ENCODE measurements at places on chromosomes 7 and 10.

- H3K4me3 ChIP-seq = no peak overlapping the region
- no peak overlapping the region for H3K27ac ChIP-seq
- peaks cover 1% of the 10 kb centered on the region for H3K4me1 ChIP-seq
- H3K27me3 ChIP-seq = peaks cover 65% of the 10 kb centered on the region
- DNase-seq = no peak
Measured at GRCh38 chr10:123912871-123913270, 21.3 kb upstream of the CPXM2 start.

DNA sequence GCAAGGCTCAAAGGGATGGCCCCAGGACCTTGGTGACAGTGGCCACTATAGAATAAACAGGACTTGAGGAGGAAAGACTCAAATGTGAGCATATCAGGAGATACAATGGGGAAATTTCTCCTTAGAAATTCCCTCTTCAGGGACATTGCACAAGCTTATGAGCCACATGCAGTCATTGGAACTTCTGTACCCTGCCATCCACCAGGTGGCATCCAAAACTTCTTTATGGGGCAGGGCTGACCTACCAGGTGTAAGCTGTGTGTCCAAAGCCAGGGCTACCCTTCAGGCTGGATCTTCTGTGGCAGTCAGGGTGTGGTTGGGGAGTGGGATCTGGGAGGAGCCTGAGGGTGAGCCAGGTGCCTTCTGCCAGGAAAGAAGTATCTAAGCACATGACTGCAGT is 36.6 kb upstream of the LRRC18 start:
- no peaks in the 10 kb centered on the region for H3K4me1 ChIP-seq
- H3K36me3 ChIP-seq = no peaks in the 10 kb centered on the region
- DNase-seq = no peak
- H3K27me3 ChIP-seq = peaks cover 5% of the 10 kb centered on the region

DNA sequence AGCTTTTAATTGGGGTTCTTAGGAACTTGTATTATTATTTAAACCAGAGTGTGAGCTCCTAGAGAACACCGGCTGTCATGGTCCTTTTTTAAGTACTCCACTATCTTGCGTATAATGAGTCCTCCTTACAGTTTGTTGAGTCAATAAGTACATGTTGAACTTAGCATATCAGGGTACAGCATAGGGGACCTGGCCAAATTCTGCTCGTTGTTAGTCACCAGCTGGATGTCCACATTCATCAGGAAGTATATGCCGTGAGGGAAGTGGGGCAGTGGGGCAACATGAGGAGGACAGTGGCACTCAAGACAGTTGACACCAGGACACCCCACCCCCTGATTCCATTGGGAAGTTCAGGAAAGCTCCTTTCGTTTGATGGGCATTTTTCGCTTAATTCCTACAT is 16.6 kb downstream of the RPP30 start:
- no peak for DNase-seq
- peaks cover 13% of the 10 kb centered on the region for H3K4me1 ChIP-seq
- H3K36me3 ChIP-seq = peaks cover 99% of the 10 kb centered on the region
- no peak overlapping the region for H3K4me3 ChIP-seq
- H3K27ac ChIP-seq = no peak overlapping the region

GRCh38 chr10:79904671-79905321 is 44.1 kb downstream of the SFTPD start:
- H3K4me1 ChIP-seq = peaks cover 17% of the 10 kb centered on the region
- peak overlapping the region; percentile 90 for H3K4me3 ChIP-seq
- H3K36me3 ChIP-seq = peaks cover 2% of the 10 kb centered on the region
- H3K27me3 ChIP-seq = peaks cover 47% of the 10 kb centered on the region

GRCh38 chr7:6162331-6162620 is 110.1 kb downstream of the CYTH3 start:
- H3K4me1 ChIP-seq = peaks cover 2% of the 10 kb centered on the region
- no peak for DNase-seq
- no peaks in the 10 kb centered on the region for H3K27me3 ChIP-seq

DNA sequence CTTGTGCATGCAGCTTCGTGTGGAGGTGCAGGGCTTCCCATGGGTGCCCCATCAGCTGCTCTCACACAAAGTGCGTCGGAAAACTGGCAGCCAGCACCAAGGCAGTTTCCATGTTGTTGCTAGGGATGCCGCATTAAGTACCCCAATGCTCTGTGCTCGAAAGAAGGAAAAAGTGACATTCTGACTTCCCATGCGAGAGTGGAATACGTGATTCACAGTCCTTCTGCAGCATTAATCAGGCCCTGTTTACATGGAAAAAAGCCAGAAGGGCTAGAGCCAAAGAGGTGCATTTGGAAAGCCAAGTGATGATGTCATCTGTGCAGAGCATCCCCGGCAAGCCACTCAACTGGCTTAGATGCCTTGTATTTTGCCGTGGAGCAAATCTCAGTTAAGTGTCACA is 258.3 kb downstream of the GATA3 start:
- H3K4me3 ChIP-seq = no peak overlapping the region
- no peak for DNase-seq
- no peaks in the 10 kb centered on the region for H3K27me3 ChIP-seq
- H3K4me1 ChIP-seq = peaks cover 59% of the 10 kb centered on the region

DNA sequence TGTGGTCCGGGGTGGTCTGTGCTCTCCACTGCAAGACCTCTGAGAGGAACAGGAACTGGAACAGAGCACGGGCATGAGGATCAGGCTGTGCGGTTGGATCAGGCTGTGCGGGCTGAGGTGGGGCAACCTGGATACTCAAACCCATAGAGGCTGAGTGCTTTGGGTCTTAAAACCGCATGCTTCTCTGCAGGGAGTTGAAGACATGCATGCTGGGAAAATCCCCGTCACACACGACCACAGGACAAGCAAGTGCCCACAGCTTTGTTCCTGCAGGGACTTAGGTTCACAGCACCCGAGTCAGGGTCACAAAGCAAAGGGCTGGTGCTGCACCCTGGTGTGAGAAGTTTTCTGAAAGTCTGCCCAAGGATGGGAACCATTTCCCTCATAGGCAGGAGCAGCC is 221.2 kb downstream of the ZMYND11 start:
- no peak overlapping the region for H3K4me3 ChIP-seq
- DNase-seq = no peak
- no peak overlapping the region for H3K27ac ChIP-seq
- no peaks in the 10 kb centered on the region for H3K27me3 ChIP-seq
- H3K36me3 ChIP-seq = no peaks in the 10 kb centered on the region

DNA sequence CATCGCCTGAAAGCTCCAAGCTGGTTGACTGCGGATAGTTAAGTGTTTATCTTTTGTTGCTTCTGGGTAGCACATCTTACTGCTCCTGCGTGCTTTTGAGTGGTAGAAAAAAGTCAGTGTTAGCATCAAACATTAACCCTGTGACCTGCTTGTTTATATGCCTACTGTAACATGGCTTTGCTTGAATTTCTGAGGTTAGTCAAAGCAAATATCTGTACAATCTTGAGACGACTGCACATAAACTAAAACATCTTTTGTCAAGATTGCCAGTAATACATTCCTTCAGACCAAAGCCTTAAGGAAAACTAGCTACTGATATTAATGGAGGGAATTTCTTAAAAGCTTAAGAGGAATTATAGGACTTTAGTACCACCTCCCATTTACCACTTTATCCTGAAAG is 163.7 kb downstream of the BAMBI start:
- H3K4me3 ChIP-seq = no peak overlapping the region
- H3K36me3 ChIP-seq = no peaks in the 10 kb centered on the region

GRCh38 chr10:131649617-131650016 is 251.2 kb upstream of the PPP2R2D start:
- H3K36me3 ChIP-seq = no peaks in the 10 kb centered on the region
- H3K27me3 ChIP-seq = peaks cover 35% of the 10 kb centered on the region
- H3K4me1 ChIP-seq = peaks cover 4% of the 10 kb centered on the region
- DNase-seq = no peak

DNA sequence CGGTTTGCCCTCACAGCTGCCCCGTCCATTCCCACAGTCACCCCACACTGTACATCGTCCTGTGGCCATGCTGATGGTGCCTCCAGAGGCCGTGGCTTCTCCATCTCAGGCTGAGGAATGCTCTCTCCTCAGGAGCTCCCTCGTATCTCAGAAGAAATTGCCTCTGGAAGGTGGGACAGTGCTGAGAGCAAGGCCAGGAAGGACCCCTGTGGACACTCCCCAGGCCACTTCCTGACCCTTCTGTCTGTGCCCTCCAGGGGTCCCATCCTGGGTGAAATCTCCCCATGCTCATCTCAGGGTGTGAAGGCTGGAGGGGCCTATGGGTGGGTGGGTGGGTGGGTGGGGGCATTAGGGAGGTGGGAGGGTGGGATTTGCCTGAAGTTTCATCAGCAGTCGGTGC is 454.3 kb downstream of the PLXNA4 start:
- no peak overlapping the region for H3K4me3 ChIP-seq
- H3K27ac ChIP-seq = no peak overlapping the region
- no peak for DNase-seq

- H3K4me1 ChIP-seq = no peaks in the 10 kb centered on the region
- H3K27me3 ChIP-seq = peaks cover 67% of the 10 kb centered on the region
- DNase-seq = no peak
- no peak overlapping the region for H3K27ac ChIP-seq
Measured at GRCh38 chr10:118253397-118253796, 88.7 kb downstream of the FAM204A start.

GRCh38 chr7:20201380-20201779 is 15.8 kb downstream of the MACC1 start:
- no peaks in the 10 kb centered on the region for H3K27me3 ChIP-seq
- DNase-seq = no peak
- no peak overlapping the region for H3K4me3 ChIP-seq
- H3K4me1 ChIP-seq = peaks cover 2% of the 10 kb centered on the region

GRCh38 chr10:125708971-125709503 is 10.5 kb upstream of the EDRF1 start:
- no peaks in the 10 kb centered on the region for H3K4me1 ChIP-seq
- DNase-seq = no peak
- H3K4me3 ChIP-seq = no peak overlapping the region
- H3K36me3 ChIP-seq = no peaks in the 10 kb centered on the region
- peaks cover 7% of the 10 kb centered on the region for H3K27me3 ChIP-seq

- no peaks in the 10 kb centered on the region for H3K36me3 ChIP-seq
- H3K27me3 ChIP-seq = peaks cover 25% of the 10 kb centered on the region
- DNase-seq = no peak
- H3K27ac ChIP-seq = no peak overlapping the region
Measured at GRCh38 chr10:64033711-64034110, 512.5 kb downstream of the REEP3 start.

- no peak overlapping the region for H3K27ac ChIP-seq
- H3K36me3 ChIP-seq = no peaks in the 10 kb centered on the region
- no peak overlapping the region for H3K4me3 ChIP-seq
- no peak for DNase-seq
Measured at GRCh38 chr7:31828520-31828919, 141.5 kb downstream of the PPP1R17 start.
